Suppressor macrophage (primary cell): ENCODE measurements at places on chromosomes 16 and 17.
A peak's percentile ranks its signal among the peaks of the same experiment; 100 is the strongest.

- no peak for DNase-seq
Observed at GRCh38 chr17:17041018-17041521, 1.2 kb upstream of the MPRIP start.

- DNase-seq, result no peak
Observed at GRCh38 chr17:71409137-71409536, 711.7 kb upstream of the SOX9 start.

GRCh38 chr17:9798724-9799123 is 7.3 kb upstream of the DHRS7C start:
- no peak for DNase-seq

- no peak for DNase-seq
Observed at GRCh38 chr17:70919241-70919640, 749.9 kb downstream of the KCNJ2 start.

DNA sequence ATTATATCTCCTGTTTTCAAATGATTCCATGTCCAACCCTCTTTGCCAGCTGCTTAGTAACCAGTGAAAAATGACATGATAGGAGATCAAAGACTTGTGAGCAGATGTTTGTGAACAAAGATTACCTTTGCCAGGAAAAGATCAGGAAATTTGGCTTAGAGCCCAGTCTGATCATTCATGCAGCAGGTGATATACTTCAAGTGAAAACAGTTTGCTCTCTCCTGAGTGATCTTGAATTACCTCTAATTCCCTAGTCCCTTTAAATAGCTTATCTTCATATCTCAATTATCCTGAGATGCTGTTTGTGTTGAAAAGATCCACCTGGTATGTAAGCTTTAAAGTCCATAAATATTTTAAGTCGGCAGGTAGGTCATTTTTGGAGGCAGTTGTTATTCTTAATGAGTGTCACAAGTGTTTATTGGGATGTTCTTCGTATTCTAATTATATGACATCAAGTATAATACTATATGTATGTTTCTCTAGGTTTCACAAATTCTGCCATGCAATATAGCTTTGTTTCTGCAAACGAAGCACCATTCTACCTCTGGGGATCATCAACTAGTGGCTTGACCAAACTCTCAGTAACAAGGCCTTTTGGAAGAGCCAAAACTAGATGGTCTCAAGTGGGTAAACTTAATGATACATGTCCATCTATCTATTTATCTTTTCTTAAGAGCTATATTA is 13.2 kb upstream of the VPS35L start:
- no peak for DNase-seq

DNA sequence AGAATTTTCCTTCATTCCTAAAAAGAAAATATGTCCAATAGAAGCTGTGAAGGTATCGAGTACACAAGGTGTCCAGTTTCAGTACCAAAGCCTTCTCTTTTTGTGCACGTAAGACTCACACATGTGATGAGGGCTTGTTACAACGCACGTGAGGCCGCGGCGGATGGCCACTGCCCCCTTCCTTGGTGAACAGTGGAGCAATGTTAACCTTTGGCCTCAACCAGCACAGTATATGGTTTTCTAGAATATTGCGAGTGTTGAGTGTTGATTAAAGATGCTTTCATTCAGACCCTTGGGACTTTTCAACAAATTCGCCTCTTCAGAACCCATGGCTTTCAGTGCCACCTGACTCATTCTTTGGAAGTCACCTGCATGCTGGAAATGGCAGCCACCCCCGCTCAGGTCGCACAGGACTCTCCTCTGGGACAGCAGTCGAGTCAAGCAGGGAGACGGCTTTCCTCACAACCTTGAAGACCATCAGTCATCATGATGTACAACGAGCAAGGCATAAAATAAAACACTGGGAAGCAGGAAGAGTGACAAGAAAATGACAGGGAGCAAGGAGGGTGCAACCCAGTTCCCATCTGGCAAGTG is 14.5 kb downstream of the MAP1LC3B start:
- DNase-seq, result no peak

- no peak for DNase-seq
Observed at GRCh38 chr17:47301831-47302230, 21.9 kb upstream of the EFCAB13 start.

DNA sequence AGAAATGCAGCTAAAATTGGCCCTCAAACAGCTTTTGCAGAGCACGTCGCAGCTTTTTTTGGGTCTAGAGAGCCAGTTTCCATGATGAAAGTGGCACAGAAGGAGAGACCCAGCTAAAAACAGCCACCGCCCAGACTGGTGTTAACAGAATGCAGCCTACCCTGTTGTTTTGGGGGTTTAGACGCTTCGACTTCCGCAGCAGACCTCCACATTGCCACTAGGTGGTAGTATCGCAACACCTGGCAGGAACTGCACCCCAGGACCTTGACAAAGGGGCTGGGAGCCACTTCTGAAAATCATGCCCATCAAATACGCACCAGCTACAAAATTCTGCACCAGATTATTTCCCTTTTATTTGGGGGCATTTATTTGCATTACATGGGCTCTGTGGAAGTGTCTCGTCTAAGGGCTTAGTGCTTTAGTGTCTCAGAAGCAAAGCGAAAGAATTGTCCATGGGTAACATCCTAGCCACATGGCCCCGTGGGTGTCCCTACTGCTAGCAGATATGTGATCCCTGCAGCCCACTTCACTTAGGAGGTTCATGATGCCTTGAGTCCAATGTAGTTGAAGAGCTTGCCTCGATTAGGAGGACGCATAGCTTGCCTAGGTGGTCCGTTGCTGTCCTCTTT is 167.1 kb downstream of the HAPSTR1 start:
- peak; percentile 7 for DNase-seq

- peak; percentile 81 for DNase-seq
Observed at GRCh38 chr17:62703776-62704380, 76.4 kb downstream of the MRC2 start.

DNA sequence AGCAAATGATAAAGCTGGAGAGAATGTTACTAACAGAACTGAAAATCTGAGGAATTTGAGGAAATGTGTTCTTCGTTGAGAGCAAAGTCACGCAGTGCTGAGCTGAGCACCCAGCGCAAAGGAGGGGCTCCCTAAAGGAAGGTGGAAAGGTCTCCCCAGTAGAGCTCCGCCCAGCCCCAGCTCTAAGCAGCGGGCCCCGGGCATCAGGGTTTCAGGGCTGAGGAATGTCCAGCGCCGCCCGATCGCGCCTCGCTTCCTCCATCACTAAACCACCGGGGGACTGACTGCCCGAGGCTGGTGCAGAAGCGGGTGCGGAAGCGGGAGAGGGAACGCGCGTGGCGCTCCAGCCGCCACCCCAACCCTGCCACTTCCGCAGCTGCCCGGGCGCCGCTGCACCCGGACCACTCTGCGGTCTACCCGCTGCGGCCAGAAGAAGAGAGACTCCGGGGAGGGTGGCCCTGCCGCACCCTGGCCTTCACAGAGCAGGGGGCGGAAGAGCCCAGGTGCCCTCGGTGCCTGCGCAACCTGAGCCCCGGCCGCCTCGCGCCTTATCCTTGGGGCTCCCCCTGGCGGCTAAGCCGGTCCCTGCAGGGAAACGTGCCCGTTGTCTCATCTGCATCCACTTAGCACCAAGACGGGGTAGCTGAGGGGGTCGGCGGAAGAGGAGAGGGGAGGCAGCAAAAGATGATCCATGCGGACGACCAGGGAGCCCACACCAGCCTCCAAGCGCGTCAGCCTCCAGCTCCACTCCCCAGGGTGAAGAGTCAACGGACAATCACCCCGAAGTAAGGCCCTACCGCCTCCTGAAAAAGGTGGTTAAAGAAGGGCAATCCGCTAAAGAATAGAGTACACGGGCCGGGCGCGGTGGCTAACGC is 12.4 kb upstream of the GUCY2D start:
- DNase-seq, result peak; percentile 88

DNA sequence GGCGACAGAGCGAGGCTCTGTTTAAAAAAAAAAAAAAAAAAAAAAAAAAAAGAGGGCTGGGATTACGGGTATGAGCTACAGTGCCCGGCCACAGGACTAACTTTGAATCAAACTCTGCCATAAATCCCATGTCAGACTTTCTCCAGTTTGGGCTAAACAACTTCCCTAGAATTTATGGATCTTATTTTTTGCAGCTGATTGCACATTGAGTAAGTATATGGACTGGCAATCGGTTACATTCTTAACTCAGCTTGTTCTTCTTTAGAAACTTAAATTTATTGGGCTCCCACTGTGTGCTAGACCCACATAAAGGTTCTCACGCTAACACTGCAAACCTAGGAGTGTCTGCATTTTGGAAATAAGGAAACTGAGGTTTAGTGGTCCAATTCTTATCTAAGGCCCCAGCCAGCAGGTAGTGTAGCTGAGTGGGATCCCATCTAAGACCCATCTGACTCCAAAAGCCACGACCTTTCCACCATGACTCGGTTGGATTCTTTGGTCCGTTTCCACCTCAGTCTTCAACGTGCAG is 718 bp upstream of the CBFB start:
- no peak for DNase-seq

DNA sequence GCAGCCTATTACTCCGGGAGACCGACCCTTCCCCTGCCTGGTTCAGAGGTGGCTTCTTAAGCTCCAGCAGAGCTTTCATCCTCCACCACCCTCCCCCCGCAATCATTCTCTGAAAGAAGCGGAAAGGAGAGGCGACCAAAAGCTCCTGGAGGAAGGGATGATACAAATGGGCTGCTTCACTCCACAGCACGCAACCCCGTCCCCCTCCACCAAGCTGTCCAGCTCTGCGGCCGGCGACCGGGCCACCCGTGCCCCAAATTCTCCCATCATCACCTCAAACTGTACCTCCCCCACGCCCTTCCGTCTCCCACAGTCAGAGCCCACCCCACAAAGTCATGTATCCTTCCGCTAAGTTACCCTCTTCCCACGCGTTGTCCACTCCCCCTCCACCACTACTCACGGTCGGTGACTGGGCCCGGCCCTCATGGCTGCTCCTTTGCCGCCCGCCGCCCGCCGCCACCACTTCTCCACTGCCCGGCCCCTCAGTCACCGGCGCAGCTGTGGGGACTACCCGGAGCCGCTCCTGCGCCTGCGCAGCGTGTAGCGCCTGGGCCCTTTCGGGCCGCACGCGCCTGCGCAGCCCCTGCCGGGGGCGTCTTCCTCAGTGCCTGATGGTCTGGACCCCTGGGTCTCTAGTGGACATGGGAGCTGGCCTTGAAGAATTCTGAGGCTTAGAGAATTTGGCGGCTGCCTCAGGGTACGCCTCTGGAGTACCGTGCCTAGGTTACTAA is at the start of gene FAM222B:
Gene FAM222B (minus strand): TSS at position 509 of the 731 bp plus-strand sequence. CDS start 76,123 bp downstream, outside the sequence.
- DNase-seq, result peak; percentile 93

DNA sequence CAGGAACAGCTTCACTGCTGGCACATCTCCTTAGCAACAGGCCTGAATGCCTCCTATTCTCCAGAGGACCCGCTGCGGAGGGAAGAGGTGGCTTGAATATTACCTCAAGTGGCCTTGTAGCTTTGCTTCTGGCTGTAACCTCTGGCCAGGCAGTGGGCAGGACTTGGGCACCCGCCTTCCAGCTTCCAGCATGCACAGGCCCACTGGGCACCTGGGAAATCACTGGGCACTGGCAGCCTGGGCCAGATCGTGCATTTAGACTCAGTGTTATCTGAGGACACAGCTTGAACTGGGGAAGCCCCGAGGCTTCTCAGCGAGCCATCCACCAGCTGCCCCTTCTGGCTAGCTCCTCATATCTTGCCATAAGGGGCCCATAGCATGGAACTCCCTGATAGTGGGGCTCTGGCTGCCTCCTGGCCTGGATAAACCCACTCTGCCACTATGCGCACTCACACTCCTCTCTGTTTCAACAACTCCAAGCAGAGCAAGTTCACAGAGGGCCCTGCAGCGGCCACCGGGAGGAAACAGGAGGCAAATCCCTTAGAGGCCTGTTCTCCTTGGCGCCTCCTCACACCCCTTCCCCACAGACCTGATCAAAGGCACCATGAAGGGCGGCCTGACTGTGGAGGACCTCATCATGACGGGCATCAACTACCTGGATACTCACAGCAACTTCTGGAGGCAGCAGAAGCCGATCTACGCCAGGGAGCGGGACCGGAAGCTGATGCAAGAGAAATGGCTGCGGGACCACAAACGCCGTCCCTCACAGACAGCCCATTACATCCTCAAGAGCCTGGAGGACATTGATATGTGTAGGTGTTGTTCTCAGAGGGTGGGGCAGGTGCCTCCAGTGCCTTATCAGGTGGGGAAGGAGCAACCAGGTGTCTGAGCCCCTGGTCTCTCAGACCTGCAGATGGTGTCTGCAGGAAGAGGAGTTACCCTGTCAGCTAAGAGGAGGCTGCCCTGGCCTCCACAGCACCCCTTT is 7.8 kb downstream of the ODAD4 start:
- DNase-seq, result no peak

- no peak for DNase-seq
Observed at GRCh38 chr16:64225696-64226095, 896.2 kb downstream of the CDH11 start.

DNA sequence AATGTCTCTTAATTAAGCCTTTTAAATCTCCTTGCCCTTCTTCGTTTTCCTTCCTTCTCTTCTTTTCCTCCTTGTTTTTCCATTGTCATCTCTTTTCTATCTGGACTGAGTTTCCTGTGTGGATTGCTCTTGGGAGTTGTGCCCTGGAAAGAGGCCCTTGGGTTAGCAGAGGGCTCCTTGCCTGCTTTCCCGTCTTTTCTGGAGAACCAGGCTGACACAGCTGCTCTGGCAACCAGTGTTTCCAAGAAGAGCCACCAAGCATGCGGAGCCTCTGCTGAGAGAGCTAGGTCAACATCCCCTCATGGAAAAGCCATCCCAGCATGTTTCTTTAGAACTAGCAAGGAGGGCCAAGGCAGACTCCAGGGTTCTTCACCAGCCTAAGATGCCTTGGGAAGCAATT is 75.4 kb downstream of the HLF start:
- no peak for DNase-seq

GRCh38 chr17:31492880-31493655 is 101.6 kb downstream of the RAB11FIP4 start:
- peak; percentile 96 for DNase-seq

DNA sequence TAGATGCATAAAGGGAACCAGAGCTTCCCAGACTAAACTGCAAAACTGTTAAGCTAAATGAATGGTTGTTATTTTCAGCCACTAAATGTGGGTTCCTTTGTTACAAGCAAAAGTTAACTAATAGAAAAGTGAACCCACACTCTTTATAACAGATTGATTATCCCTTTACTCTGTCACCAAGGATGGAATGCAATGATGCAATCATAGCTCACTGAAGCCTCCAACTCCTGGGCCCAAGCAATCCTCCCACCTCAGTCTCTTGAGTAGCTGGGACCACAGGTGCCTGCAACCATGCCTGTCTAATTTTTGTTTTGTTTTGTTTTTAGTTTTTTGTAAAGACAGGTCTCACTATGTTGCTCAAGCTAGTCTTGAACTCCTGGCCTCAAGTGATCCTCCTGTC is 6.5 kb downstream of the KRT9 start:
- no peak for DNase-seq

DNA sequence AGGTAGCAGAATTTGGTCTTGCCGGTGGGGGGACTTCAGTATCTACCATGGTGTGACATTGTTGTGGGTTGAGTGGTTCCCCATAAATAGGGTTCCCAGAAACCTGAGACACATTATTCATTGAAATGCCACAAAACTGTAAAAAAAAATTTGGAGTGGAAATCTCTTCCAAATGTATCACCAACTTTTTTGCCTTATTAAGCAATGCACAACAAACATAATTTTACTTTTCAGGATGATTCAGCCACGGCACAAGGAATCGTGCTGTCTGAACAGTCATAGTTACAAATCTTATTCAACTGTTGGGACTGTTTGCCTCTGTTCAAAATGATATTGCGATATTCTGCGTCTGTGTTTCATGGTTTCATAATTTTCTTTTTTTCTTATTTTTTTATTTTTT is 181.2 kb downstream of the NTN1 start:
- no peak for DNase-seq

GRCh38 chr17:30352240-30352814 is 18.5 kb upstream of the TMIGD1 start:
- peak; percentile 61 for DNase-seq
